Activated CD4-positive, alpha-beta T cell treated with anti-CD3 and anti-CD28 coated beads, Interleukin-2, amount 10 ng/mL, durations not matched to agents 7 days and 5 days (primary cell): ENCODE measurements at places on chromosomes 4 and X. TPM values are rescaled to one million over a fixed set of nuclear protein-coding genes. Genes with fewer than 3 reads are reported as not detected.

The MAGEA12 gene
- not detected for total RNA-seq

The PCDH10 gene
- total RNA-seq: not detected

The CTAG1A gene
- total RNA-seq: not detected

DNA sequence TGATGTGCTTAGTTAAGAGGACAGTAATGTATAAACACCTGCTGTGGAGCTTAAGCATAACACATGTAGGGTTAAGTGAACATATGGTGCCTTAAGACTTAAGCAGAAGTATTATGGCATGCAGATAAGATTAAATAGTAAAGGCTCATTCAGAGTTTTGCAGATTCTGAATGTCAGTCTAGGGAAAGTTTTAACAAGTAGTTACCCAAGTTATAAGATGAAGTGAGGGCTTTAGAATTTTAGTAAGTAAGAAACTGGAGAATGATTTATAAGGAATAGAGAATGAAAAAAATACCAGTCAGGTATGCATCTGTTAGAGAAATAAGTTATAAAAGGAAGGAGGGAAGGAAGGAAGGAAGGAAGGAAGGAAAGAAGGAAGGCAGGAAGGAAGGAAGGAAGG lies 902.1 kb downstream of the TRAM1L1 start:
- no peaks in the 10 kb centered on the region for H3K27me3 ChIP-seq
- no peak overlapping the region for H3K4me3 ChIP-seq
- H3K27ac ChIP-seq: no peak overlapping the region

The ARX gene
- total RNA-seq: not detected

The UGT2B15 gene
- total RNA-seq: not detected

DNA sequence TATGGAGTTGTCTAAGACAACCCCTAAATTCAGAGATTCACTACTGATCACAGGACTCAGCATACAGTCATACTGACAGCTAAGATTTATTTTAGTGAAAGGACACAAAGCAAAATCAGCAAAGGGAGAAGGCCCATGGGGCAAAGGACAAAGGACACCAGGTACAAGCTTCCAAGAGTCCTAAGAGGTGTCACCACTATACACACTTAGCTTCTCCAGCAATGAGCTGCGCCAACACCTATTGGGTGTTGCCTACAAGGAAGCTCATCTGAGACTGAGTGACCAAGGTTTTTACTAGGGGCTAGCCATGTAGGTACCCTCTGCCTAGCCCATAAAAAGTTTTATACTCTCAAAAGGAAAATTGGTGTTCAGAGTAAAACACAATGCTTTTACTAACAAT lies 55.4 kb upstream of the PABPC1L2A start:
- H3K4me3 ChIP-seq: no peak overlapping the region
- DNase-seq: no peak
- H3K36me3 ChIP-seq: no peaks in the 10 kb centered on the region
- H3K27me3 ChIP-seq: no peaks in the 10 kb centered on the region
- no peaks in the 10 kb centered on the region for H3K4me1 ChIP-seq
- no peak overlapping the region for H3K27ac ChIP-seq

DNA sequence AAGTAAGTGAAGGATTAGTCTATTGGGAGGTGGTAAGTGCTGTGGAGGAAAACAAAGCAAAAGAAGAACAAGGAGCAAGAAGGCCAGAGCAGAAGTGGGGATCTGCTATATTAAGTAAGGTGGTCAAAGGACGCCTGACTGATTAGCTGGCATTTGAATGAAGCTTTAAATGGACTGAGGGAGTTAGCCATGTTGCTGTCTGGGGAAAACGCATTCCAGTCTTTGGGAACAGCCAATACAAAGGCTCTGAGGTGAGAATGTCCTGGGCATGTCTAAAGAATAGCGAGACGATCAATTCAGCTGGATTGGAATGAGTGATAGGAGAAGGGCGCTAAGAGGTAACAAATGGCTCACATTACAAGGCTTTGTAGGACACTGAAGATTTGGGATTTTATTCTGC lies 48.5 kb upstream of the ATOH1 start:
- H3K27ac ChIP-seq: no peak overlapping the region
- H3K4me3 ChIP-seq: no peak overlapping the region
- no peaks in the 10 kb centered on the region for H3K27me3 ChIP-seq

- DNase-seq: no peak
- H3K27ac ChIP-seq: no peak overlapping the region
- no peaks in the 10 kb centered on the region for H3K36me3 ChIP-seq
- H3K27me3 ChIP-seq: peaks cover 5% of the 10 kb centered on the region
- H3K4me1 ChIP-seq: no peaks in the 10 kb centered on the region
- H3K4me3 ChIP-seq: no peak overlapping the region
Measured at GRCh38 chr4:141395246-141395830, 174.6 kb downstream of the ZNF330 start.

DNA sequence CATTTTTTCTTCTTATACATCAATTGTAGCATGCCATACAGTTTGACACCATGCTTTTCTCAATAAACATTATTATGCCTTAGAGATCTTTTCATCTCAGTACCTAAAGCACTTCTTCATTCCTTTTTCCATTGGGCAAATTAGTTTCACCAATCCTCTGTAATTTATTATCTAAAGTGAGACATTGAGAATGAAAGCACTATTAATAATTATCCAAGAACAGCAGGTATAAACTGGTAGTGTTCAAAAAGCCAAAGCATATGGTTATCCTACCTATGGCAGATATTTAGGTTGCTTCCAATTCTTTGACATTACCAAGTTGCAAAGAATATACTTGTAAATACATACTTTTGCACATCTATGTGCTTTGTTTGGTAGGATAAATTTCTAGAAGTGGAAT lies 15.6 kb downstream of the LAMTOR3 start:
- no peak overlapping the region for H3K27ac ChIP-seq
- peaks cover 34% of the 10 kb centered on the region for H3K36me3 ChIP-seq

DNA sequence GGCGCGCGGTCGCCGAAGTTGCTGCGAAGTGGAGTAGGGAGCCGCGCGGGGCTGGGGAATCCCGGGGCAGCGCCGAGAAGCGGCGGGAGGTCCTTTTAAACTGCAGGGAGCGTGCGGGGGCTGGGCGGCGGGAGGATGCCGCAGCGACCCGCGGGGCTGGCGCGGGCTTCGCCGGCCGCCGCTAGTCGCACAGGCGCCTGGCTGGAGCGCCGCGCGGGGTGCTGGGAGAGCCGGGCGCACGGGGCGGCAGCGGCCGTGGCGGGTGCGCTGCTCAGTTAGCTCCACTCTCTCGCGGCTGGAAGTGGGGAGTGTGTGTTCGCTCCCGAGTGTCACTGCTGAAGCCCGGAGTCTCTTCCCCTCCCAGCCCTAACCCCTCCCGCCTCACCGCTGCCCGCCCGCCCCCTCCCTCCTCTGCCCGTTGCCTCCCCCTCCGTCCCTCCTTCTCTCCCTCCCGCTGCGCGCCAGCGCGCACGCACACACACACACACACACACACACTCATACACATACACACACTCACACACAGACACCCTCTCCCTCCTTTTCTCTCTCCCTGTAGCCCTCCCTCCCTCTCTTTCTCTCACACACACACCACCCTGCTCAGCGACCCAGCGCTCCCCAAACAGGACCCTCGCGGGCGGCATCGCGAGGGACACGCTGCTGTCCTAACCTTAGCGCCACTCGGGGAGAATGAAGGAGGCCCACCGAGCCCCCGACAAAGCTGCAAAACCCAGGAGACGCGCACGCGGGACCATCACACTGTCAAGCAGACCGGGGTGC lies at the start of gene NDNF:
Gene NDNF, minus strand, starts transcription at position 312 of the 780 bp plus-strand sequence. CDS start 26,698 bp downstream, outside the sequence.
- peaks cover 22% of the 10 kb centered on the region for H3K4me1 ChIP-seq
- peak; percentile 36 for DNase-seq
- no peaks in the 10 kb centered on the region for H3K36me3 ChIP-seq
- H3K4me3 ChIP-seq: peak within 1 kb of the TSS; percentile 75

The FAM184B gene
- total RNA-seq: not detected

- H3K27ac ChIP-seq: no peak overlapping the region
- H3K4me3 ChIP-seq: no peak overlapping the region
- H3K27me3 ChIP-seq: no peaks in the 10 kb centered on the region
Measured at GRCh38 chr4:38009949-38010348, 49.8 kb downstream of the PTTG2 start.

DNA sequence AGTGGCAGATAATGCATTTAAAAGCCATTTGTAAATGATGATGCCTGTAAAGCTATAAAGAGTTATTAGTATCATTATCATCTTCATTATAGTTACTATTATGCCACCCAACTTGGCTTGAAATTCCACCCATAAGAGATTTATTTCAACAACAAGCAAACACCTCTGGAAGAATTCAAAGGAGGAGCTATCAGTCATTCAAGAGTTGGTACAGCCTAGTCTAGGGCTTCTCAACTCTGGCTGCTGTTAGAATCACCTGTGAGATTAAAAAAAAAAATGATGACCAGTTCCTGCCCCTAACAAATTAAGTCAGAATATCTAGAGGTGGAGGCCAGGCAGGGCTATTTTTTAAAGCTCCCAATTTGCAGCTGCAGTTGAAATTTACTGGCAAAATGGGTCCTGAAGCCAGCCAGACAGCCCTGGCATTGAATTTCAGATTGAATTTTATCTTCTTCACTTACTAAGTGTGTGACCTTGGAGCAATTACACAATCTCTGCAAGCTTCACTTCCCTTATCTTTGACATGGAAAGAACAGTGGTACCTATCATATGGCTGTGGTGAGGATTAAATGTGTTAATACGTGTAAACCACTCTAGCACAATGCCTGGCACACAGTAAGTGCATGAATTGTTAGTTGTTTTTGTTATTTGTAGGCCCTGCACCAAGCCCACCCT lies 52.9 kb upstream of the EDA start:
- DNase-seq: no peak
- H3K4me1 ChIP-seq: no peaks in the 10 kb centered on the region
- H3K4me3 ChIP-seq: no peak overlapping the region
- no peaks in the 10 kb centered on the region for H3K36me3 ChIP-seq

The TMEM271 gene
- total RNA-seq: not detected

GRCh38 chrX:40273356-40274050 lies 175.7 kb upstream of the BCOR start:
- no peak overlapping the region for H3K27ac ChIP-seq
- peaks cover 16% of the 10 kb centered on the region for H3K4me1 ChIP-seq
- no peak overlapping the region for H3K4me3 ChIP-seq
- no peaks in the 10 kb centered on the region for H3K27me3 ChIP-seq
- peaks cover 2% of the 10 kb centered on the region for H3K36me3 ChIP-seq

The CITED1 gene
- total RNA-seq: not detected

The QRFPR gene
- not detected for total RNA-seq

DNA sequence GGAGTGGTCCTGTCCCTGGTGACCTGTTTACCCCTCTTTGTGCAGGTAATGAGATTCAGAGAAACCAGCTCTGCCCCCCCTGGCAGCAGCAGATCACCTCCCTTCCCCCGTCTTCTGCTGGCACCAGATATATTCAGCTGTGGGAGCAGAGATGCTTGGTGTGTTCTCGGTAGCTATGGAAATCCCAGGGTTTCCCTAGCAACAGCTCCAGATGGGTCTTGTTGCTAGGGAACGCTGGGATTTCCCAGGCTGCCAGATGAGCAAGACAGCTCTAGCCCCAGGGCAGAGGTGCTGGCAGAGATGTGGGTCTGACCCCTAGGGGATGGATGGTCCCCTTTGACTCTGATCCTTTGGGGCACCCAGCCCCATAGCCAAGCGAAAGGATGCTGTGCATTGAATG lies 20.2 kb downstream of the CETN2 start:
- no peak overlapping the region for H3K27ac ChIP-seq
- no peak overlapping the region for H3K4me3 ChIP-seq
- H3K4me1 ChIP-seq: peaks cover 16% of the 10 kb centered on the region
- H3K36me3 ChIP-seq: no peaks in the 10 kb centered on the region
- no peak for DNase-seq
- H3K27me3 ChIP-seq: no peaks in the 10 kb centered on the region

DNA sequence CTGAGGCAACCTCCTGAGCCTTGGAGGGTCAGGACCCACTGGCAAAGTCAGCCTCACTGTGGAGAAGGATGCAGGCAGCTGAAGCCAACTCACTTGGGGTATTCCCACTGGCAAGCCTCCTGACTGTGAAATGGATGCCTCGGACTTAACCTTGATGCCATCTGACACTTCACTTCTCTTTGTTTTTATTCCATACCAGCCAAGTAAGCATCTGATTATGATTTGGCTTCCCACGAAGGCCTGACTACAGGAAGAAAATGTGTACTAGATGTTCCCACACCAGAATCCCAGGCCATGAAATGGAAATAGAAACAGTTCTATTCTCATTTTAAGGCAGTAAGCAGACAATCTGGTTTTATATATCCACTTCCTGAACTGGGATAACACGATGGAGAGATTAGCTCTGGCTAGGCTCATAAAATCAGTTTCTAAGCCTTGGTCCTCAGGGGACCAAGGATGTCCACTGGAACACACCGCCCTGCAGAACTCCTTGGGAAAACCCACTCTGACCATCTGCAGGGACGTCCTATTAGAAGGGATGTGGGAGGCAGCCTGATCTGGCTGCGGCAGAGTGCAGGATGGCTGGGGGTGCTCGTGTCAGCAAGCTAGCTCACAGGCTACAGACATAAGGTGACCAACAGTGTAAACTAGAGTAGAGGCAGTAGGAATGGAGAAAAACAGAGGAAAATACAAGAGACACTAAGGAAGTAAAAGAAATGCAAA lies 89.3 kb downstream of the TSPAN5 start:
- no peaks in the 10 kb centered on the region for H3K27me3 ChIP-seq
- H3K36me3 ChIP-seq: peaks cover 12% of the 10 kb centered on the region
- H3K4me3 ChIP-seq: no peak overlapping the region
- no peak for DNase-seq
- H3K27ac ChIP-seq: no peak overlapping the region

The DCAF4L1 gene
- 0.07 TPM for total RNA-seq

The GRPR gene
- total RNA-seq: 0.10 TPM

DNA sequence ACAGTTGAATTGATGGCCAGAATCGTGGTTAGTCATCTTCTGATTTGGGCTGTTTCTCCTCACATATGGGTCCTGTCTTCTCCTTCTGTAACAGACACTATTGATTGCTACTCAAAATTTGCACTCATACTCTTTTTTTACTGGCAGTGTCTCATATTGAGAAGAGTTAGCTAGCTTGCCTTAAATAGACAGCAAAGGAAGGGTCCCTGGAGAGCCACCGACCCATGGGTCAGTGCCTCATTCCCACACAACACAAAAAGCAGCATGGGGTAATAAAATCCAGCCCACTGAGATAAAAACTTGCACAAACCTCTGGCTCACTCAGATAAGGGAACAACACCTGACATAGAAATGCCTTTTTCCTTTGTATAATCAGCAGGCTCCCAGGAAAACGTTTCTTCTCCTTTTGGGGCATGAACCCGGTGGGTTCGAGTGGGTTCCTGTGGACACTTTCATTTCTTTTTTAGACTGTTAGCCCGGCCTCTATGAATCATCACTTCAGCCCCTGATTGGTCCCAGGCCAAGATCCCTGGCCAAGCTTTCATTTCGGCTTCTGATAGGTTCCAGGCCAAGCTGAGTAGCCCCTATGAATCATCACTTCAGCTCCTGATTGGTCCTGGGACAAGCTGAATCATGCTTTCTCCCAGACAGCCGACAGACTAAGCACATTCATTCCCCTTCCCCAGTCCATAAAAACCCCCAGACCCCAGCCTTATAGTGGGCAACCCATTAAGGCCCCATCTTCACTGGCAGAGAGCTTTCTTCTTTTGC lies 408.1 kb downstream of the DCAF12L2 start:
- H3K4me3 ChIP-seq: no peak overlapping the region
- no peak for DNase-seq
- H3K36me3 ChIP-seq: no peaks in the 10 kb centered on the region
- H3K4me1 ChIP-seq: no peaks in the 10 kb centered on the region
- H3K27ac ChIP-seq: no peak overlapping the region

GRCh38 chrX:120751683-120752082 lies 121.8 kb upstream of the C1GALT1C1 start:
- H3K4me3 ChIP-seq: no peak overlapping the region
- peaks cover 42% of the 10 kb centered on the region for H3K4me1 ChIP-seq
- H3K27me3 ChIP-seq: no peaks in the 10 kb centered on the region
- DNase-seq: no peak
